ENCODE measurements at places on chromosomes 2 and 18.

GRCh38 chr18:23619388-23619881 is 33.1 kb upstream of the NPC1 start:
- peak; percentile 13 for DNase-seq

DNA sequence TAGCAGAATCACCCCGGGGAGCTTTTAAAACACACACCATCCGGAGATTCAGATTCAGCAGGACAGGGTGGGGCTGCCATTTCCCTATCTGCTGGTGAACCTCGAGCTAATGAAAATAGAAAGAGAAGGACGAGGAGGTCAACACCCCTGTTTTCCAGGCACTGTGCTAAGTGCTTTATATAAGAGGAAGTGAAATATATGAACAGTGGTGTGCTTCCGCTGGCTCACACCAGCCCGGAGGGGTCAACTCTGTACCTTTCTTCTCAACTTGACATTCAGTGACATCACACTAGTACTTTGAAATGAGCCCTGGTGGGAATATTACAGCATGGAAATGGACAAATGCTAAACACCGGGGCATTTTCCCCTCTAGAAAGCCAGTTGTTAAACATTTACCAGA is 108.3 kb upstream of the LTBP1 start:
- no peak for DNase-seq

DNA sequence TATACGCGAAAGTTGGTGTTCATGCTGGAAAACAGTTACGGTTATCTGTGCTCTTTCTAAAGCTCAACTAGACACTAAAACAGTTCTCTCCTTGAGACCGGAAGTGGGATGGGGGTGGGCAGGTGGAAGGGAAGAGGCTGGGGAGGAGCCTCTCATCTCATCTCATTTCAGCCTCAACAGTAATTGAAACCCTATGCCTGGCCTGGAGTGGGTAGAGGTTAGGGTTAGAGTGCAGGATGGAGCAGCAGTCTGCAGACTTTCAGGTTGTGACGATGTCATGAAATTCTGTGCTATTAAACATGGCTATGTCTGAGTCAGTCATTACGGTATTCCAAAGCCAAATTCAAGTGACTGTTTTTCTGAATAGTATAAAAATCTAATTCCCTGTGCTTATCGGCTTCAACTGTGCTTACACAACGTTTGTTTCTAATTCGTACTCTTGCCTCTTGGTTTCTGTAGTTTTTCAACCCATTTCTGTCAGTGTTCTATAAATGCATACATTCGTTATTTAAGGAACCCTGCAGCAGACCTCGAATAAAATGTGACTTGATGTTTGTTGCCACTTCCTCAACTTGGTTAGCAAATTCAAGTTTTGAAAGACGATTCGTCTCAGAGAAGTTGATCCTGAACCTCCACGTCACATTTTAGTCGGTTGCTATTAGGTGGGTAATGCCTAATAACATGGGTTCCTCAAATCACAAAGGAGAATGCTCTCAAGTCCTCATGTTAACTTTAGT is 75.8 kb upstream of the TCF7L1 start:
- DNase-seq: no peak

GRCh38 chr2:133849341-133849740 is 281.1 kb upstream of the NCKAP5 start:
- no peak for DNase-seq

GRCh38 chr2:189952536-189953109 is 109.9 kb downstream of the MSTN start:
- DNase-seq: no peak
